ENCODE measurements at places on chromosomes 7 and 10.

- DNase-seq: no peak
Observed at GRCh38 chr7:140773104-140773503, 76.6 kb downstream of the NDUFB2 start.

GRCh38 chr7:129969881-129970446, 17.2 kb upstream of the UBE2H start:
- DNase-seq: no peak

DNA sequence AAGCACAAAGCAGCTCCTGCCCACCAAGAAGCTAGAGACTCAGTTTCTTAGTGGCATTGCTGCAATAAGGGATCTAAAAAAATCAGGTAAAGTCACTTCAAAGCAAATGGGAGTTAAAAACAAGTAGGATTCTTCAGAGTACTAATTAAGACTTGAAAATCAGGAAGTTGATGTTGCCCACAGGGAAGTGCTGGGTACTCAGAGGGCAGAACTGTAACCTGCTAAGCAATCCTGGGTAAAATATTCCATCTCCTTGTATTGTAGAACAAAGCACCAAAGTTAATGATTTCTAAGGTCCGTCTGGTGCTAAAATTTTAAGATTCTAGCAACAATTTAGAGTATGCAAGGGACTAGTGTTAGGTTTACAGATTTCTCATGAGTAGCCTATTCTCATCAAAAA, 8.3 kb downstream of the PEX1 start:
- DNase-seq: no peak

GRCh38 chr7:11829954-11830353, 2.0 kb downstream of the THSD7A start:
- no peak for DNase-seq

DNA sequence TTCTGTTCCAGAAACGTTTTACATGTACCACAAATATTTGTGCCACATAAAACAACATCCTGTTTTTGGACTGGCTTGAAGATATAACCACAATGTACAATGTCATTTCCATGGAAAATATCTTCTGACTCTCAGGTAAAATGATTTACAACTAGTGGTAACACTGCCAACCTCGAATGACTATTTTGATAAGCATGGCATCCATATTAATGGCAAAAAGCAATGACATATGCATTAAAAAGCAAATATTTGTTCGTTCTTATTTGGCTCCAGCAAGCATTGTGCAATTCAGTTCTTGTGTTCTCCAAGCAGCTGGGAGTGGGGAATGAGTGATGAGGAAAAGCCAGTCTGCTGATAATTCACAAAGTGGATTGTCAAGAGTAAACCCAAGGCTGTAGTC, 289.0 kb downstream of the PLXDC2 start:
- no peak for DNase-seq

- no peak for DNase-seq
Observed at GRCh38 chr10:97647556-97647955, 7.1 kb downstream of the PI4K2A start.

GRCh38 chr10:42754155-42755027, 28.2 kb upstream of the BMS1 start:
- no peak for DNase-seq

- no peak for DNase-seq
Observed at GRCh38 chr10:19411119-19411518, 362.5 kb downstream of the MALRD1 start.

- DNase-seq: peak; percentile 50
Observed at GRCh38 chr10:49611166-49611815, 1.2 kb downstream of the SLC18A3 start.

- DNase-seq: no peak
Observed at GRCh38 chr10:61454541-61454940, 1.4 kb upstream of the TMEM26 start.

- peak; percentile 24 for DNase-seq
Observed at GRCh38 chr10:104824380-104825006, 183.4 kb downstream of the SORCS3 start.

DNA sequence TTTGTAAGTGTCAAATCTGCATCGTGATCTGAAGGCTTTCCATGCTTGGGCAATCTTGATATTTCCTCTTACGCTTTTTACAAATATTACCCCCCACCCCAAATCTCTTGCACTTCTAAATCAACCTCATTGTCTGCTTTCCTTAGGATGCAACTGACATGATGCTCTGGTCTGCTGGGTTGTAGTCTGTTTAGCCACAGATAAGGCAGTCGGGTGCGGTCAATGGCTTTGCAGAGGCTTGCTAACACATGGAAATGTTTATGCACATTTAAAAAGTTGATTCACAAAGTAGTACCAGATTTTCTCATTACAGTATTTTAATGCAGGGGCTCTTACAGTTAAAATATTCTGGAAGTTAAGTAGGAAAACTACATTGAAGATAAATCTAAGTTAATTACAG, 172.5 kb downstream of the BAMBI start:
- DNase-seq: no peak

GRCh38 chr7:152093717-152094116, 68.2 kb downstream of the GALNT11 start:
- DNase-seq: no peak

GRCh38 chr10:3699916-3700315, 85.1 kb downstream of the KLF6 start:
- no peak for DNase-seq

DNA sequence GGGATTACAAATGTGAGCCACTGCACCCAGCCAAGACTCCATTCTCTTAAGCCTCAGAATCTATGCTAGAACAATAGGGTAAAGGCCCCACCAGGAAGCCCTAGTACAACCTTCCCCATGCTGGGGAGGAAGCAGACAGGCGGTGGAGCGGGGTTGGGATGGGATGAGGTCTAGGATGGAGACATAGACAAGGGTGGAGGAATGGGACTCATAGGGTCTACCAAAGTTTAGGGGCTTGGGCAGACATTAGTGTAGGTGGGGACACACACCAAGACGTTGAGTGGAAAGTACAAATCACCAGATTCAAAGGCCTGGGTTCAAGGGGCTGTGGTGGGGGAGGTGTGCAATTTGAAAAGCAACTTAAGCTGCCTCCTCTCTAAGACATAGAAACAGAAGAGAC, 19.3 kb downstream of the PRSS2 start:
- peak; percentile 35 for DNase-seq

- DNase-seq: no peak
Observed at GRCh38 chr7:100921039-100921438, 25.4 kb upstream of the ACHE start.

- DNase-seq: no peak
Observed at GRCh38 chr10:26960308-26960707, 99.5 kb upstream of the ABI1 start.

- no peak for DNase-seq
Observed at GRCh38 chr10:90819911-90820310, 37.9 kb downstream of the HTR7 start.

DNA sequence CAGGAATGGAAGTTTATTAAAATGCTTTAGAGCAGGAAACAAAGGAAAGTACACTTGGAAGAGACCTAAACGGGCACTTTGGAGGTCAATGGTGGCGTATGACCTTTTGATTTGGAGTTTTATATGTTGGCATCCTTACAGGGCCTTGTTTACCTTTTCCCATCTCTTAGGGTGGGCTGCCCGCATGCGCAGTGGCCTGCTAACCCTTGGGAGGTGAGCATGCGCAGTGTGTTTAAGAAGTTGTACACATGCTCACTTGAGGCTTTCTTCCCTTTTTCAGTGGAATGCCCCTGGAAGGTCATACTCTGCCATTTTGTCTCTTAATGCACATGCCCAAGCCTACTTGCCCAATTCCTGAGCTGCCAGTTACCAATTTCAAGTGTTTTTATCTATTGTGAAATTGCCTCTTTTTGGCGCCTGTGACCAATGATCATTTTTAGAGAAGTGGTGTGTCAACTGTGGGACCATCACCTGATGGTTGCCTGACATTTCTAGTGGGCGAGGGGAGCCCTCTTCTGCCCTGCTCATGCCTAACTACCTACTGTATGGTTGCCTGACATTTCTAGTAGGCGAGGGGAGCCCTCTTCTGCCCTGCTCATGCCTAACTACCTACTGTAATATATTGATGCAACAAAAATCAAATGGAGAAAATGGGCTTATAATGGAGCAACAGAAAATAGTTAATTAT, 138.0 kb downstream of the PPP1R9A start:
- DNase-seq: no peak

DNA sequence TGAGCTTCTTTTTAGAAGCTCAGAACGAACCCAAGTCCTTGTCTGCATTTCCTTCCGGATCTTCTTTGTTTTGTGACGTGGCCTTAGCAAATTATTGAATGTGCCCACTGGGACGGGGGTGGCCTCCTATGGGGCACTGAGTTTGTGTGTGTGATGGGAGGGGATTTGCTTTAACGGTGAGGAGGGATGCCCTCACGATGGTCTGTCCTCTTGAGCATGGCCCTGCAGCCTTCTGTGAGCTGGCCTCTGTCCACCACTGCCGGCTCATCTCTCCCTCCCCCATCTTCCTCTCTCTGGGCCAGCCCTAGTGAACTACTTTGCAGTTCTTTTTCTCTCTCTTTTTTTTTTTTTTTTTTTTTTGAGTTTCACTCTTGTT, 62.9 kb upstream of the MKRN1 start:
- DNase-seq: no peak

- DNase-seq: no peak
Observed at GRCh38 chr7:156167417-156167807, 355.1 kb upstream of the SHH start.

DNA sequence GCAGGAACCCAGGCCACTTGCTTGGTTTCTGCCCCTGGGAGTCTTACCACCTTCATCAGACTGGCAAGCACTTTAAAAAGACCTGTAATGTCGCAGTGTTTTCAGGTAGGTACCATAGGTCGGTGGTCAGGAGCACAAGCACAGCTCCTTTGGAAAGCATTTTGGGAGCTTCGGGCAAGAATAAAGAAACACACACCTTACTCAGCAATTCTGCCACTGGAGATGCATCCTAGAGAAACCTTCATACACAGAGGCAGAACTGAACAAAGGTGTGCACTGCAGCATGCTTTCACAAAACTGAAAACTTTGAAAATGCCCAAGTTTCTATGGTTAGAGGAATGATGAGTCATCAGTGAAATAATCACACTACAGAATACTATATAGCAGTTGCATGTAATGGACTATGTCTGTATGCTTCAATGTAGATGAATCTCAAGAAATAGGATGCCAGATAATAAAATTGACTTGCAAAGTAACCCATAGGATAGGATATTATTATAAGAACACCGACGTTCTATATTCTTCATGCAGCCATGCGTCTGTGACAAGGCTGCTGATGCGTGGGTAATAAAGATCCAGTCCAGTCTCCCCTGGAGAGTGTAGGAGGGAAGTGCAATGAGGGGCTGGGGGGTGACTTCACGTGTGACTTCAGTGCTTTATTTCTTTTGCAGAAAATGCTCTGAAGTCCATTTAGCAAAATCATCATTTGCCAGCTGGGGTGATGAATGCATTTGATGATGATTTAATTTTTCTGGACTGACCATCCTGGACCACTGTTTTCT, 309.5 kb downstream of the WDR37 start:
- no peak for DNase-seq

- no peak for DNase-seq
Observed at GRCh38 chr7:39265641-39266591, 288.2 kb downstream of the POU6F2 start.

DNA sequence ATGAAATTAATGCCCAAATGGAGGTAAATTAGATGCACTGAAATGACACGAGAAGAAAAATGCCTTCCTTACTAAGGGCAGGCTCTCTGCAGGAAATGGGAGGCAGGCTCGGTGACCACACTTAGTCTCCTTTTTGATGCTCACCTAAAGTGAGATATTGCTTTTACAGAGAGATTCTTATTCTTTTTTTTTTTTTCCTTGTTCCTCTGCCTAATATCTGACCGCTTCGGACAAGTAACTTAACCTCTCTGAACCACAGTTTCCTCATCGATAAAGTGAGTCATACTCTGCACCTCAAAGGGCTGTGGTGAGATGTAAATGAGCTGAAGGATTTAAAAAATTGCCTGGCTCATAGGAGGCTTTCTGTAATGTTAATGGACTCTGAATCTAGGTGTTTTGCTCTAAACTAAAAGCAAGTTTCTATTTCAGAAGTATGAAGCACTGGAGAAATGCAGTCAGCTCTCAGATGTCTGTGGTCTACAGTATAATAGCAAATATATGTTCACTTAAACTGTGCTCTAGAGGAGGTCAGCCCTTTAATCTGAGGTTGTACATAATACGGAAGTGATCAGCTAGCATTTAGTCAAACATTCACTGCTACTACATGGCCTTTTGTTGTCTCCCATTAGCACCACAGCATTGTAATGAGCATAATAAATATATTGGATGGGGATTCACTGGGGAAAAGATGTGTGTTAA, 23.2 kb downstream of the NKX2-3 start:
- DNase-seq: no peak

- DNase-seq: no peak
Observed at GRCh38 chr7:43528576-43529354, 54.1 kb upstream of the STK17A start.

- DNase-seq: no peak
Observed at GRCh38 chr10:122571892-122572291, 11.3 kb downstream of the DMBT1 start.

DNA sequence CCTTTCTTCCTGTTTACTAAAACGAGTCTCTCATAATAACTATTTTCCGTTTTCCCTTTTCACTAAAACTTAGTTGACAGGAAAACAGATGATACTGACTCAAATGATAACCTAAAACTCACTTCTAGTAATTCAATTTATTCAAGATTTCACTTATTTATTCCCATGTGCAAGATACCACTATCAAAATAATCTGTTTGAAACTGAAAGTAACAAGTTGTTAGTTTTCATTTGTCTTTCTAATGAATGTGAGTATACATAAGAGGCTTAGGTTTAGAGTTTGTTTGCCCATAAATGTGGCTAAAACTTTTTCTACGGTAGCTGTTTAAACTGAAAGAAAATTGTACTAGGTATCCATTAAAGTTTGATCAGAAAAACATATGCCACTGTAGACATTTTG, 314.9 kb upstream of the STEAP1 start:
- no peak for DNase-seq

GRCh38 chr10:58157076-58157766, 110.5 kb downstream of the IPMK start:
- DNase-seq: no peak

DNA sequence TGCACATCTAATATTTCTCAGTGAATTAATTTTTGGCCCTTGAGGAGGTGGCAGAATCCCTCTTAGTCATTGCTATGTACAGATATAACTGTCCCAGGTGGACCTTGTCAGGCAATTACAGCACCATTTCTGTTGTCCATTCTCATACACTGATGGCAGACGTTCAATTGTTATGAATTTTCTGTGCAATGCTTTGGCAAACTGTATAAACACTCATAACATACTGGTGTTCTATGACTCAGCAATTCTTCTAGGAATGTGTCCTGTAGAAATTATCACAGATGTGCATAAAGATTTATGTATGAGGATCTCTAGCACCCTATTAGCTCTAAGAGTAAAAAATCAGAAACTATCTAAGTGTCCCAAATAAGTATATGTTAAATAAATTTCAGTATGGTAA, 80.8 kb downstream of the DNAJB9 start:
- DNase-seq: no peak

GRCh38 chr10:131678171-131678570, 222.6 kb upstream of the PPP2R2D start:
- no peak for DNase-seq
